ENCODE measurements at places on chromosomes 12 and 14.

DNA sequence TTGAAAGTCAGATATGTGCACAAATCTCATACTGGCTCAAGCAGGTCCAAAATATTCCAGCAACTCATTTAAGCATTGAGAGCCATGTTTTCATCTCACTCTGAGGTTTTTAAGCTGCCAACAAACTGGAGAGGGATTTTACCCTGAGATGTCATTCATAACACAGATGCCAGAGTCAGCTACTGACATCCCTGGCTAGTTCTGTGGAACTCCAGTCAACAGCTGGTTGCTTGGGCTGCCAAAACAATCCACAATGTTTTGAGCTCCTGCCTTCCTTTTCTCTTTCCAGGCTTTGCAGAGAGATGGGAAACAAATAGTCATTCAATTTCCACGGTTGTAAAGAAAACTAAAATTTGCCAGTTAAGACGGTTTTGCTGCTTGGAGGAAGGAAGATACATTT is 621.2 kb upstream of the FBXO33 start:
- no peak for DNase-seq

DNA sequence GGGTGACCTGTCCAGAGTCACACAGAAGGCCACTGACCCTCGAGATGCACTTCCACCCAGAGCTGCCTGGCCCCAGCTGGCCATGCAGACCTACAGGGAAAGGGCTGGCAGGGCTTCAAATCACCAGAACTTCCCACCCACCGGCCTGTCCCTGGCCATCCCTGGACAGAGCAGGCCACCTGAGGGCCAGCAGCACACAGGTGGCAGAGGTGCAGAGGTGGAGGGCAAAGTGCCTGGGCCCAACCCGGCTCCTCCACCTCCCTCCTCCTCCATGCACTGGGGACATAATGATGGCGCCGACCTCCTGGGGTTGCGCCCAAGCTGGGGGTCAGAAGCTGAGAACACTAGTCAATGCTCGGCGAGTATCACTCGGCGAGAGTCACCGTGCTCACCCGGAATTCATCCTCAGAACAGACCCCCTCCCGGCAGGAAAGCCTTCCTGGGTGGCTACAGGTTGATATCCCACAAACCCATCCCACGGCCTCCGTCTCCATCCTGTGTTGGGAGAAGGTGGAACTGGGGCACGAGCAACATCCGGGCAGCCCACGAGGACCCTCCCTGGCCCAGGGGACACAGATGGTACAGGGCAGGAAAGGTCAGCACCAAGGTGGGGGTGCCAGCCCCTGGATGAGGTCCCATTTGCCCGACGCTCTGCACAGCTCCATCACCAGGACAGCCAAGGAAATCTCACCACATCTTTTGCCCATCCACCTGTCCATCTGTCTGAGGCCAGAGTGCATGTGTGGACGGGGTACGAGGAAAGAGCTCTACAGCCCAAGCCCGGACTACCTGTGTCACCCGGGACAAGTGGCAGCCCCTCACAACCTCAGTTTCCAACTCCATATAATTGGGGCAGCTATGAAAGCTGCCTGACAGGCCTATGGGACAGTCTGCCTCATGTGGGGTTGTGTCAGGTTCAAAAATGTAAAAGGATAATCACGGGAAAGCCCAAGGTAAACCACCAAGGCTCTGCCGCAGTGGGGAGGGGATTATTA is 10.8 kb downstream of the BEGAIN start:
- no peak for DNase-seq

GRCh38 chr14:68513137-68513536 is 279.7 kb downstream of the ZFP36L1 start:
- DNase-seq = no peak

DNA sequence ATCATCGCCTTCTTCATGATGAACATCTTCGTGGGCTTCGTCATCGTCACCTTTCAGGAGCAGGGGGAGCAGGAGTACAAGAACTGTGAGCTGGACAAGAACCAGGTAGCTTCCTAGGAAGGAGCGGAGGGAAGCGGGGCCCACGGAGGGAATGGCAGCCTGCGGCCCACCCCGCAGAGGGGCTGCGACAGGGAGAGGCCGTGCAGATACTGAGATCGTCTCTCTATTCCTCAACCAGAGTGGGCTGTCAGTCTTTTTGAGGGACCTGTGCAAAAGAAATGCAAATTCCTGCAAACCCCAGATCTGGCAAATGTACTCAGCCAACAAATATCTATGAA is 186.2 kb upstream of the FKBP4 start:
- no peak for DNase-seq
